Occipital lobe (tissue), 3 donors: ENCODE measurements at places on chromosomes 16 and 17. TPM values are rescaled to one million over a fixed set of nuclear protein-coding genes. Genes with fewer than 3 reads are reported as not detected.

The ZPBP2 gene
- not detected for total RNA-seq

The GP1BA gene
- not detected for total RNA-seq

The PDILT gene
- not detected for total RNA-seq

The C17orf107 gene
- total RNA-seq: 6.9 TPM

DNA sequence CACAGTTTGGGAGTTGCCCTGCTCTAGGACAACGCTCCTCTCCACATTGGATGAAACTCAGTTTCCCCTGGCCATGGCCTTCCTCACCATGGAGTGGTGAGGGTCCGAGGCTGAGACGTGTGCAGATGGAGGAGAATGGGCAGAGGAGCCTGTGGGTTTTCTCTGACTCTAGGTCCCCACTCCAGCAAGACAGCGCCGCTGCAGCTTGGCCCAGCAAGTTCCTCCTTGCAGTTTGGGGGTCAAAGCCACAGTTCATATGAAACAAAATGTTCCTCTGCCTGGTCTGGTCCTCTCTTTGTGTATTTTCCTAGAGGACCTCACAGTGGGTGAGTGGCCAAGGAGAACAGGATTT, 2.3 kb downstream of the C16orf54 start:
- DNase-seq: no peak

DNA sequence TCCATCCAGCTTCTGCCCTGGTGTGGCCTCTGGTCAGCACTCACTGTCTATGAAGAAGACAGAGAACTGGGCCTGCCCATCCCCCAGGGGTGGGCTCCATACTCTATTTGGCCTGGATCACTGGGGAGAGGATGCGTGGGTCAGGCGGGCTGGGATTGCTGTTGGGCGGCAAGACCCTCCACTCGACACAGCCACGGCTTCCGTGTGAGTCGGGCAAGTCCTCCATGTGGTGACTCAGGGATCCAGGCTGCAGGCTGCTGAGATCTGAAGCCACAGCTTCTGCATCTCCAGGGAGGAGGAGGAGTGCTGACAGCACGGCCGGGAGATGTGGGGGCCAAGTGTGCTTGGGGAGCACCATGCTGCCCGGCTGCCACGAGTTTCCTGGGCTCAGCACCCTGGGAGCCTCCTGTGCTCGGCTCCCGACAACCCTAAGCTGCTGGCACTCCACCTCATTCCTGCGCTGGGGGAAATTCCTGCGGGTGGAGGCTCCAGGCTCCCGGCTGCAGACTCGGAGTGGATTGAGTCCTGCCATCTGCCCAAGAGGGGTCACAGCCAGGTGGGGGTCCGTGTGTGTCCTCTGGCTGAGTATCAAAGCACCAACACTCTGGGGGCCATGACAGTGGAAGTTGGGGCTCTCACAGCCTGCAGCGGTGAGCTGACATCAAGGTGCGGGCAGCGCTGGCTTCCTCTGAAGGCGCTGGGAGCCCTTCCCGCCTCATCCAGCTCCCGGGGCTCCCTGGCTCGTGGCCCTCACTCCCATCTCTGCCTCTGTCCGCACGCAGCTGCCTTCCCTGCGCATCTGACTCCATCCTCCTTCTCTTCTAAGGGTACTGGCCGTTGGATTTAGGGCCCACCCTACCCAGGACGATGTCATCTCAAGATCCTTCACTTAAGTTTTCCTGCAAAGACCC, 24.4 kb upstream of the CBFA2T3 start:
- DNase-seq: no peak

DNA sequence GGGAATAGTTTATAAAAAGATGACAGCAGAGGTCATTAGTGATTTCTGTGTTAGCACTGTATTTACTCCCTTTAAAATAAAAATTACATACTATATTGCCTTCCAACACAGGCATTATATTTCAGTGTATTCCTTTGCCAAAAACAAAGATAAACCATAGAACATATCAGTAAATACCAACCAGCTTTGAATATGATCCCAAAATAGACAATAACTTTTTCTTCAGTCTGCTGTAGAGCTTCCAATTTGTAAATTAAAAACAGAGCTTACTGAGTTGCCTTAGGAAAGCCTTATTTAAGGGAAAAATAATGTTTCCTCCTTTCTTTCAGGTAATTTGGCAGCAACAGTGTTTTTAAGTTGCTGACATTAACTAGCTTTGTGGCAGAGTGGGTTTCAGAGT, 352.1 kb upstream of the TBX2 start:
- DNase-seq: no peak
